ENCODE measurements at places on chromosomes 12 and 14. TPM values are rescaled to one million over a fixed set of nuclear protein-coding genes. Genes with fewer than 3 reads are reported as not detected.

The FOXG1 gene
- not detected for total RNA-seq

The RNU4-1 gene
- under 0.01 TPM for total RNA-seq

The FANCM gene
- total RNA-seq = 0.75 TPM

The CTSG gene
- total RNA-seq = not detected

The CLEC4C gene
- total RNA-seq = not detected

The NRL gene
- total RNA-seq = 1.6 TPM

The OR4E1 gene
- total RNA-seq = not detected

The CD163L1 gene
- 6.4 TPM for total RNA-seq

The ETNK1 gene
- total RNA-seq = 104 TPM

The BDKRB2 gene
- 2.6 TPM for total RNA-seq

The RTN1 gene
- total RNA-seq = 4.6 TPM

The LAG3 gene
- not detected for total RNA-seq

The PIWIL1 gene
- not detected for total RNA-seq

The WNT5B gene
- total RNA-seq = 3.5 TPM

The TEX52 gene
- total RNA-seq = not detected

The UTP20 gene
- total RNA-seq = 5.2 TPM

The DICER1 gene
- 102 TPM for total RNA-seq

The FIGNL2 gene
- total RNA-seq = not detected

The CHPT1 gene
- 144 TPM for total RNA-seq

The SLC25A47 gene
- total RNA-seq = not detected

The ARL6IP4 gene
- 225 TPM for total RNA-seq

The LHX5 gene
- not detected for total RNA-seq

The E2F7 gene
- not detected for total RNA-seq

The SLC35E3 gene
- 6.0 TPM for total RNA-seq

The PTPRO gene
- 5.8 TPM for total RNA-seq

The PROX2 gene
- not detected for total RNA-seq

The MED6 gene
- total RNA-seq = 33.5 TPM

The CLEC4D gene
- total RNA-seq = not detected

The FZD10 gene
- total RNA-seq = 0.32 TPM

The RTL1 gene
- total RNA-seq = not detected

The DIO2 gene
- not detected for total RNA-seq

The HVCN1 gene
- not detected for total RNA-seq

The TAS2R13 gene
- total RNA-seq = not detected

The C1QL4 gene
- not detected for total RNA-seq

Measured in transverse colon (tissue), 4 donors.